Activated CD4-positive, alpha-beta T cell treated with anti-CD3 and anti-CD28 coated beads, Interleukin-2, amount 50 U/mL, for 1 hour (primary cell): ENCODE measurements at places on chromosomes 5 and 9.

GRCh38 chr9:93464876-93465275 is 11.5 kb upstream of the FAM120AOS start:
- DNase-seq: no peak

DNA sequence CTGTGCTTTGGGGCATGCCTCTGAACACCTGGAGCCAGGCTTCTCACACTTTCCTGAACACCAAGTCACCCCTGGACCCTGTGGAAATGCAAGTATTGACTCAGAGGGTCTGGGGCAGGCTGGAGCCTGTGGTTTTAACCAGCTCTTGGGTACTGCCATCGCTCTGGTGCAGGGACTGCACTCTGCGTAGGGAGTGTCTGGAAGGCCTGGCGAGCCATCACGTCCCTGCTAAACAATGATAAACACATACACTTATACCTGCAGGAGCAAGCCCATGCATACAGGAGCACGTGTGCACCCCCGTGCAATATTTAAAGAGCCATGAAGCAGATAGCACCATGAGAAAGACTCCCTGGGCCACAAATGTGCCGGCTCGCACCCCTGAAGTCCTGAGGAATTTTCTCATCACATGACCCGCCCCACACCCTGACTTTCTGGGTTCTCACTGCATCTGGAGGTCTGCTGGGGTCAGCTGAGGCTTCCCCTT is 267.7 kb downstream of the GADD45G start:
- DNase-seq: no peak

DNA sequence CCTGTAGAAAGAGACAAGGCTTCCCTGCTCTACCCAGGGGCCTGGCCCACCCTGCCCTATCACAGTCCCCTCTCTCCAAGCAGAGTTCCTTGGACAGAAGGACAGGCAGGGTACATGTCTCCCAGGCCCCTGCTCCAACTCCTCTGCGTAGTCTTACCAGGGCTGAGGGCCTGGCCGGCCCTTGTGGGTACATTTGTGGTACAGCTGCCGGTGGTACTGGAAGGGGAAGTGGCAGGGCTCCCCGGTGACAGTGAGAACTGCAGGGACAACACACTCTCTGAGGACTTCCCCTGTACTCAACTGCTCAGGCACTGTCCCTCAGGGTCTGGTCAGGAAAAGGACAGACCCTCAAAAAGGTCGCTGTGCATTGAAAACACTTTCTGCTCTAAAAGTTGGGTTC is 3.6 kb downstream of the F12 start:
- DNase-seq: no peak

DNA sequence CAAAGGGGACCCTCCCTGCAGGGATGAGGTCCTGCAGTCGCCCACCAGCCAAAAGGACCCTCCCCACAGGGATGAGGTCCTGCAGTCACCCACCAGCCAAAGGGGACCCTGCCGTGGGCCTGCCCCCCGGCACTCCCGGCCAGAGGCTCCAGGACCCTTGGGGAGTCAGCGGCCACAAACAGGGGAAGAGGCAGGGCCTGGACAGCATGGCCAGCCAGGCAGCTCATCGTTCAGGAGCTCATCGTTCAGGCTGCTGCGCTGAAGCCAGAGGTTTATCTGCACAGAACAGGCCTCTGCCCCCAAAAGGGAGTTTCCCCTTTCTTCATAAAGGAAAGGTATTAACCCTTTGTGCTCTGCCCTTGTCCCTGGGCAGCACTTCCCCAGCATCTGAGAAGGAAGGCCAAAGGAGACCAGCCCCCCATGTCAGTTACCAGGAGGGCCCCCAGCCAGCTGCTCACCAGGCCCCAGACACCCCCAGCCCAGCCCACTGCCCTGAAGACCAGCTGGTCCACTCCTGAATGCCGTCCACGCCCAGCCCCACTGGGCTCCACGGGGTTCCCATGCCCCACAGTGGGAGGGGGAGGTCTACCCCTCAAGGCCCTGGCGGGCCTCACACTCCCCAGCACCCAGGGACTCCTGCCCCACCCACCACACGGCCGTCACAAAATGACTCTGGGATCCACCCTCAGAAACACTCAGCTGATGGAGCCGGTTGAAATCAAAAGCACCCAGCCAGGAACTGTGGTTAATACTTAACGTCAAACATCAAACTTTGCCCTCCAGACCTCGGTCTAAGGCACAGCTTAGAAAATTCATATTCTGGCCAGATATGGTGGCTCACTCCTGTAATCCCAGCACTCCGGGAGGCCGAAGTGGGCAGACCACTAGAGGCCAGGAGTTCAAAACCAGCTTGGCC is 6.3 kb downstream of the SLC12A7 start:
- peak; percentile 57 for DNase-seq

DNA sequence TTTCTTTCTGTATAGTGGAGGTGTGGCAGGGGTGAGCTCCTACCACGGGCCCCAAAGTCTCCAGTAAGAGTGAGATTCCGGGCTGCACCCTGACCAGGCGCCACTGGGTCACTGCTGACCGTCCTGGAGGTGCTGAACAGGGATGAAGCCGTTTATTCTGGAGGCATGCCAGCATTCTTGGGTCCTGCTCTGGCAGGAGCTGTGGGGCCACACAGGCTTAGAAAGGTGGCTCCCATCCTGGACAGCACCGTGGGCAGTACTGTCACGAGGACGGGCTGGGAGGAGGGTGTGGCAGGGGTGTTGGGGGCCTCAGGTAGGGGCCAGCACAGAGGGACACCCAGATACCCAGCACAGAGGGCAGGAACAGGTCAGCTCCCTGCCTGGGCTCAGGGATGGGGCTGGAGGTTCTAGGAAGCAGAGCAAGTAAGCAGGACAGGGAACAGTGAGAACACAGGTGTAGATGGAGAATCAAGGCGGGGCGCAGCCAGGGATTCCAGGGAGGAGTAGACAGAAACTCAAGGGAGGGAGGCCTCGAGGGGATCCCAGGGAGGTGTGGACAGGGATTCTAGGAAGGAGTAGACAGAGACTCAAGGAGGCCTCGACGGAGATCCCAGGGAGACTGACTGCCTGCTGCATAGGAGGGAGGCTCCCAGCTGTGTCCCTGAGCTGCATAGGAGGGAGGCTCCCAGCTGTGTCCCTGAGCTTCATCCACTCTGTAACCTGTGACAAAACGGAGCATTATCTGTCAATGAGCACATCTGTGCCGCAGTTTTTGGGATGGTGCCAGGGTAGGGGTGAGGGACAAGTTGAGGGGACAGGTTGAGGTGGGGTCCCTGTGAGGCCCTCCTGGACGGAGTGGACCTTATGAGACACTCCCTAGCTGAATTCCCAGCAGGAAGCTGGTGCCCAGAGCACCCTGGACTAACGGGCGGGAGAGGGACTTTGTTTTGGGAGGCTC is 1.1 kb upstream of the PLEKHG4B start:
- no peak for DNase-seq

- no peak for DNase-seq
Measured at GRCh38 chr5:115575167-115576070, 26.9 kb downstream of the TICAM2 start.

DNA sequence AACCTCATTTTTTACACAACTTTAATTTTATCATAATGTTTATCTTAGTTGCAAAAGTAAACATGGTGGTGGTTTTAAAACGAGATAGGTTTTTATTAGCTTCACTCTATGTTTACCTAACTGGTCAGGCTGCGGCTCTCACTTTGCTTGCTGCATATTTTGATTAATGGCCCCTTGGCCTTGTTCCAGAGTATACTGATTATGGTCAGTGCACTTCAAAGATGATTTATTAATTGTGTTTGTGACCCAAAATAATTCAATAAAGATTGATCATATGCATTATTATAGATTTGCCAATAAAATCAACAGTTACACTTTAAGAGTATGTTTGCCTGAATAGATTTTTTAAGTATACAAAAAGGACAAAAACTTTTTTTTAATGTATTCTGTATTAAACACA is 188.0 kb downstream of the XRCC4 start:
- no peak for DNase-seq
